Stimulated activated CD4-positive, alpha-beta T cell treated with anti-CD3 and anti-CD28 coated beads, Interleukin-2, amount 100 ng/mL, for 24 hours (primary cell): ENCODE measurements at places on chromosomes 2 and 18.

DNA sequence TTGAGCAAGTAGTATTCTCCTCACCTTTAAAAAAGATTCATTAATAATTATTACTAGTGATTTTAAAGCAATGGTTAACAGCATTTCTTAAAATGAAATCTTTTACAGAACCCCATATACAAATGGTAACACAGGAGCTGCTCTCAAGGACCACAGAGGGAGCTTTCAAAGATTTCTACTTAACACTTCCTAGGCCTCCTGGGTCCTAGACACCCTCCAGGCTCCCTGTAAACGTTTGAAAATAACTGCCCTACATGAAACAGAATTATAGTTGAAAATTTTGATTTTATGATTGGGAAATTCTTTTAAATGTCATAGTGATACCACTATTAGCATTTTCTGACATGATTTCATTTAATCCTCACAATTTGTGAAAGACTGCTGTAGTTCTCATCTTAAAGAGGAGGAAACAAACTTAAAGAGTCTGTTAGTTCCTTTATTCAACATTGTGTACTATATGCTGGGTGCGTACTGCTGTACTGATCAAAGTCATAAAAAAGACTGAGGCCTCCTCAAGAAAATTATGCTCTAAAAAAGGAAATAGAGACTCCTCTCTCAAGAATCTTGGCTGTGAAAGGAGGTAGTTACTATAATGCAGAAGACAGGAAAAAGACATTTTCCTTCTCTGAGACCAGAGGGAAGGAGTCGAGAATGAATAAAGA is 10.6 kb downstream of the CUL3 start:
- no peak for DNase-seq

DNA sequence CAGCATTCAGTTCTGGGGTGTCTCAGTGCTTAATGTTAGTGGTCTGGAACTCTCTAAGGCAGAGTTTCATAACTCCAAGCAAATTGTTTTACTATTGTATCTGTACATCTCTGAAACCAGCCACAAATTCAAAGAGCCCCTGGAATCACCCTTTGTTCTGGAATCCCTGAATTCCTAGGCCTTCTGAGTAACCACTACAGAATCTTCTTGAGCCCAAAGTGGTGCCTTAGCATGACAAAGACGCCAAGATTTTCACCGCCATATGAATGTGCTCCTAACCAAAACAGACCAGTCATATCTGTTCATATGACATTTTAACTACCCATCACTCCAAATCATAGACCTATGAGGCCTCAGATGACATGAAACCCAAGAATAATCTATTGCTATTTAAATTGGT is 668.1 kb downstream of the EPHA4 start:
- DNase-seq, result no peak

GRCh38 chr2:21011453-21011852 is 32.4 kb downstream of the APOB start:
- DNase-seq, result no peak

- no peak for DNase-seq
These were observed 2.4 kb upstream of the ETAA1 start for GRCh38 chr2:67394734-67395133.

DNA sequence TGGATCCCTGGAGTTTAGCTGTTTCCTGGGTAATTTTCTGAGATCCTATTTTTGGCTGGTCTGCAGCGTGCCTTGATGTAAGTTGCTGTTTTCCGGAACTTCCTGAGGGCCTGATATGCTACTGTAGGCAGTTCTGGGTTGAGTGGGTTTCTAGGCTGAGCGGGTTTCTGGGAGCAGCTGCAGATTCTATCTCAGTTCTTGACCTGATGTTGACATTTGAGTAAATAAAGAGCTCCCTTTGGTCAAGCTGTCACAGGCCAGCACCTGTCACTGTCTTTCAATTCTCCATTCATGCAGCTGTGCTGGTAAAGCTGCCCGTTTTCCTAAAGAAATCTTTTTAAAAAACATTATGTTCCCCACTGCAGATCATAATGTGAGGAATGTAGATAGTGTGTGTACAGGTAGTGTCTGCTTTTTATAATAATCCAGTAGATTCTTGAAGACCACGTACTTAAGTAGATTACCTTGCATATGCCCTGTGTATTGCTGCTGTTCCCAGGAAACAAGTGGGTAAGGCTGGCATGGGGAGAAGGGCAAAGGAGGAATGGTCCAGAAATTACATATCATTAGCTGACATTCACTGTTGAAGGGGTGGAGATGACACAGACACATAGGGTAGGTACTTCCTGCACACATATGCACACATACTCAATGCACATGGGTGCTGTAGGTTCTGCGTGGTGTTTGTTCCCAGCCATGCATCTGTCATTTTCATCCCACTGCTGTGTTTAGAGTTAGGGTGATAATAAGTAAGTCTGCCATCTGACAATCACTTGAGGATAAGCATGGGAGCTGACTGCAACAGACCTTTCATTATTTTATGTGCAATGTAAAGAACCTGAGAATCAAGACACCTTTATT is 25.9 kb downstream of the CD28 start:
- DNase-seq, result no peak
